ENCODE measurements at places on chromosomes 12 and 14. TPM values are rescaled to one million over a fixed set of nuclear protein-coding genes. Genes with fewer than 3 reads are reported as not detected.
A peak's percentile ranks its signal among the peaks of the same experiment; 100 is the strongest.

GRCh38 chr14:101723061-101723595 lies 38.4 kb upstream of the PPP2R5C start:
- DNase-seq: no peak

GRCh38 chr12:6845395-6845794 lies 4.7 kb downstream of the GNB3 start:
- peak; percentile 53 for DNase-seq

The PKP2 gene
- total RNA-seq: 0.29 TPM

- DNase-seq: no peak
These were observed 105.1 kb downstream of the PRIMA1 start for GRCh38 chr14:93683226-93683625.

The DLK1 gene
- not detected for total RNA-seq

GRCh38 chr12:53466640-53467039 lies 14.7 kb downstream of the PCBP2 start:
- DNase-seq: no peak

The CHMP4A gene
- 19.2 TPM for total RNA-seq

DNA sequence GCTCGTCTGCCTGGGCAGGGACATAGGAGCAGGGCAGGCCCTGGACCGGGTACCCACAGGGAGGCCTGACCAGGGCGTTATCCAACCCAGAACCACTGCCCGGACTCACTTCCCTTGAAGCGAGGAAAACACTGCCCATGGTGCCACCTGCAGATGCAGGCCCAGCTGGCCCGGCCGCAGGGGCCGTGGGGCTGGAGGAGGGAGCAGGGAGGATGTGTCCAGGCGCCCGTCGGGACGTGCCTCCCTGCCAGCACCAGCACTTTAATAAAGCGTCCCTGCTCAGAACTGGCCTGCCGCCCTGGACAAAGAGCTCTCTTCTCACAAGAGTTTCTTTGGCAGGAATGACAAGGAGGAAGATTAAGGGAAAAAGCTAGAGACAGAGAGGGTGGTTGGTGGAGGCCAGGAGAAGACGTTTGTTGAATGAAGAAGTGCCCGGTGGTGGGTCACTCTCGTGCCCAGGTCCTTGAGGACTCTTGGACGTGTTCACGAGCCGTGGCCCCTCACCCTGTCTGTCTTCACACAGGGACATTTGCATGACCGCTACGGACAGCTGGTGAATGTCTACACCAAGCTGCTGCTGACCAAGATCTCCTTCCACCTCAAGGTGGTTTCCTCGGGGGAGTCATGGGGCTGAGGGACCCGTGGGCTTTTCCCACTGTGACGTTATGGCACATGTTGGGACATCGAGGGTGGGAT lies 14.2 kb downstream of the HIP1R start:
- peak; percentile 85 for DNase-seq

The GLT1D1 gene
- total RNA-seq: not detected

DNA sequence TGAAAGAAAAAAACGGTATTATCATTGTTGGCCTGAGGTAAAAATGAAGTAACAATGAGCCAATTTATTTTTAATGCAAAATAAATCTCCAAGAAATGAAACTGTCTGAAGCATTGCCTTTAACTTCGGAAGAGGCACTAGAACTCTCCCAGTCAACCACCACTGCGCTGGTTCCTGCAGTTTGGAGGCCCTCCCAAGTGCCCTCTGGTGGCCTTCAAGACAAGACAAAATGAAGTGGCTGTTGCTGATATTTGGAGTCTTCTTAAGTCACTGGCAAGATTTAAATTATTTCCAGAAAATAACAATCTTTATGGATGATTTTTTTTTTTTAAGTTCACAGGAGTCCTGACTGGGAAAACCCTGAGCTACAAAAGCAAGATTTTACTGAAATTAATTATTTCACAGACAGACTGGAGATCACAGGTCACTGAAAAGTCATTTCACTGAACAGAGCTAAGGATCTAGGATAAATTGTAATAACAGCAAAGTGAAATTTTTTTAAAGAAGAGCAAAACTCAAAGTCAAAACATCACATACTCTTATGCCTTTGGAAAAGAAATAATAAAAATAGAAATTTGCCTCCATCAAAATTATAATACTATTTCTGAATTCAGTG lies 58.2 kb downstream of the DICER1 start:
- DNase-seq: peak; percentile 58

Measured in osteoblast (primary cell).